SK-N-SH (cell line): ENCODE measurements at places on chromosomes 16 and 17. TPM values are rescaled to one million over a fixed set of nuclear protein-coding genes. Genes with fewer than 3 reads are reported as not detected.
A peak's percentile ranks its signal among the peaks of the same experiment; 100 is the strongest.

- H3K4me1 ChIP-seq = peaks cover 21% of the 10 kb centered on the region; the same call in 1 of the 2 replicates
- peaks cover 11% of the 10 kb centered on the region; the same call in 1 of the 2 replicates for H3K36me3 ChIP-seq
- no peak overlapping the region for H3K4me3 ChIP-seq
- no peaks in the 10 kb centered on the region for H3K27me3 ChIP-seq
Measured at GRCh38 chr16:585351-585750, 4.5 kb upstream of the RAB40C start.

- no peak overlapping the region for H3K27ac ChIP-seq
- no peaks in the 10 kb centered on the region for H3K36me3 ChIP-seq
- H3K27me3 ChIP-seq = no peaks in the 10 kb centered on the region
Measured at GRCh38 chr17:32917081-32917480, 10.9 kb upstream of the TMEM98 start.

- no peaks in the 10 kb centered on the region for H3K27me3 ChIP-seq
- H3K4me3 ChIP-seq = no peak overlapping the region
- H3K27ac ChIP-seq = no peak overlapping the region
- no peak for DNase-seq
- H3K4me1 ChIP-seq = no peaks in the 10 kb centered on the region
Measured at GRCh38 chr16:9523994-9524393, 432.6 kb downstream of the HAPSTR1 start.

The AFMID gene
- polyA plus RNA-seq = 44.4 and 59.0 TPM in 2 replicates

- H3K36me3 ChIP-seq = no peaks in the 10 kb centered on the region
- no peak overlapping the region for H3K4me3 ChIP-seq
- no peak for DNase-seq
- H3K4me1 ChIP-seq = peaks cover 31% of the 10 kb centered on the region
Measured at GRCh38 chr17:61128661-61129115, 271.0 kb upstream of the TBX2 start.

DNA sequence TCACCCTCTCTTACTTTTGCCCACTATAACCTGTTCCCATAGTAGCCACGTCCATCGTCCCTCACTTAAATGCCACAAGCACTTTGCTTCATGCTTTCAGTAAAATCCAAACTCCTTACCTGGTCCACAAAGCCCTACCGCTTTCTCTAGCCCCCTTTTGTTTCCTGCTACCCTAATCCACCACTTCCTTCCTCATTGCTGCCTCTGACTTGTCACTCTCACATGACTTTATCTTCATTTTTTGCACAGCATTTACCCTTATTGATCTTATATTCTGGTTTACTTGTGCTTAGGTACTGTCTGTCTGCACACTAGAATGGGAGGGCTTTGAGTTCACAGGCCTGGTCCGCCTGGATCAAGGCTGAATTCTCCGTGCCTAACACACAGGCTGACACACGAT, 340.0 kb downstream of the XYLT1 start:
- no peaks in the 10 kb centered on the region for H3K27me3 ChIP-seq
- no peaks in the 10 kb centered on the region for H3K4me1 ChIP-seq
- H3K4me3 ChIP-seq = no peak overlapping the region
- DNase-seq = no peak
- H3K27ac ChIP-seq = no peak overlapping the region

DNA sequence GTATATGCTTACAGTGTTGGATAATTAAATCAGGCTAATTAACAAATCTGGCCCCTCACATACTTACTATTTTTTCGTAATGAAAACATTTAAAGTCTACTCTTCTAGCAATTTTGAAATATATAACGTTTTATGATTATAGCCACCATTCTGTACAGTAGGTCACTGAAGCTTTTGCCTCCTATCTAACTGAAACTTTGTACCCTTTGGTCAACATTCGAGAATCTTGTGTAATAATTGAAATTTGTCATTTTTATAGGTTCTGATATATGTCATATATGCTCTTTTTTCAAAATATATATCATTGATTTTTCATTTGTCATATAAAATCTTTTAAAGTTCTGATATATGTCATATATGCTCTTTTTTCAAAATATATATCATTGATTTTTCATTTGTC, 12.7 kb downstream of the PHKB start:
- H3K36me3 ChIP-seq = no peaks in the 10 kb centered on the region
- DNase-seq = no peak
- H3K27me3 ChIP-seq = no peaks in the 10 kb centered on the region
- no peak overlapping the region for H3K4me3 ChIP-seq
- no peak overlapping the region for H3K27ac ChIP-seq

The MYH8 gene
- under 0.01 TPM in 1 of 2 replicates, not detected in the other for polyA plus RNA-seq

- DNase-seq = no peak
- no peak overlapping the region for H3K4me3 ChIP-seq
- H3K27ac ChIP-seq = no peak overlapping the region
- H3K4me1 ChIP-seq = peaks cover 17% of the 10 kb centered on the region; the same call in 1 of the 2 replicates
- H3K36me3 ChIP-seq = peaks cover 15% of the 10 kb centered on the region
- no peaks in the 10 kb centered on the region for H3K27me3 ChIP-seq
Measured at GRCh38 chr17:57311281-57312216, 55.2 kb downstream of the MSI2 start.

DNA sequence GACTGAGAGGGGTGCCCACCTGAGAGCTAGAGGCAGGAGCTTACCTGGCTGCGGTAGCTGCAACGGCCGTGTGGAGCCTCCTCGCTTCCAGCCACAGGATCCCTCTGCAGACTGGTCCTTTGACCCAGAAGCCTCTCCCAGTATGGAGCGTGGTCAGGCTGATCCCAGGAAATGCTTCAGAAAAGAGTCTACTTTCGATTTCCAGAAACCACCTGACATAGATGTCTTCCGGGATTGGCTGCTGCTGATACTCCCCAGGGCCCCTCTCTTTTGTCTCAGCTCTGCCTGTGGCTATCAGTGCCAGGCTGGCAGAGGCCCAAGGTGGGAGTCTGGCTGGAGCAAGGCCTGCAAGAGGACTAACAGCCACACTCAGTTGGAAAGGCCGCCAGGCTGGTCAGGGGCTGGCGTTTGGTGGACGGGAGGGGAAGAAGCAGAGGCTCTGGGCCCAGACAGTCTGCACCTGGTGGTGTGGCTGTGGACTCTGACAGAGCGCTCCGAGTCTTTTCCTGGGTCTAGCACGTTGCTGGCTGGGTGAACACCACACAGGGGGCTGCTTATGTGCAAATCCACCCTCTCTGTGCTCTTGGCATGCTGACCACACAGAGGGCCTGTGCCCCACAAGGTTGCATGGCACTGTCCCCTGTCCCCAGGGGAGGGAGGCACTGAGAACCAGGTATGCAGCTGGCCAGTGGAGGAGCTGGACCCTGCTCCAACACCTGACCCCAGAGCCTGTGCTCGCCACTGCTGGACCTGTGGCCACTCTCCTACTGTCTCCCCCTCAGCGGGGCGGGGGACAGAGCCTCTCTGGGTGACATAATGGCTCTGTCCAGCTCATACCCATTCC, at the start of gene LGALS3BP:
TSS of gene LGALS3BP (minus strand) at position 144 of the 844 bp plus-strand sequence. CDS start 2,732 bp downstream, outside the sequence.
- peak; percentile 97 for DNase-seq
- peak within 1 kb of the TSS; percentile 98 for H3K27ac ChIP-seq
- no peaks in the 10 kb centered on the region for H3K27me3 ChIP-seq
- H3K4me3 ChIP-seq = peak within 1 kb of the TSS; percentile 44

The BICDL2 gene
- polyA plus RNA-seq = not detected in 2 replicates

DNA sequence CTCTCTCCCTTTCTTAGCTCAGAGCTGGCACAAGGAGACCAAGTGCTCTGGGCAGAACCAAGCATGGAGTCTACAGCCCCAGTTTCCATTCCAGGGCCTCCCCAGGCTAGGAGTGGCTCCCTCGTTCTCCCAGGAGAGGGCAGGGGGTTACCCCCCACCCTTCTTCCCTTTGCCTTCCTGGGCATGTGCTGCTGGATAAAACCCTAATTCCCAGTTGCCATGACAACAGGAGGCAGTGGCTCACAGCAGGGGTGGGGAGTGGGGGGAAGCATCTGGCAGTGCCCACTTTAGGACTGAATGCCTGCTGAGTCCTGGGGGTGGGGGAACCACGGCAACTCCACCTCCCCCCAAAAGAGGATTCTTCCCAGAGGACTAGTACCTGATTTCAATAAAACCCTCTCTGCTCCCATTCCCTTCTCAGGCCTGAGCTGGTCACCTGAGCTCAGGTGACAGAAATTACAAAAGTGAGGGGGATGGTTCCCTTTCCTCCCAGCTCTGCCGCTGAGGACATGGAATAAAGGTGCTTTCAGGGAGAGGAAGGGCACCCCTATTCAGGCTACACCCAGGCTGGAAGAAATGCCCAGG, 1.8 kb downstream of the MPP2 start:
- H3K27ac ChIP-seq = peak overlapping the region; percentile 91
- DNase-seq = peak; percentile 68
- H3K4me3 ChIP-seq = peak overlapping the region; percentile 66
- H3K27me3 ChIP-seq = no peaks in the 10 kb centered on the region; the same call in 1 of the 2 replicates
- H3K36me3 ChIP-seq = no peaks in the 10 kb centered on the region
- H3K4me1 ChIP-seq = peaks cover 16% of the 10 kb centered on the region

DNA sequence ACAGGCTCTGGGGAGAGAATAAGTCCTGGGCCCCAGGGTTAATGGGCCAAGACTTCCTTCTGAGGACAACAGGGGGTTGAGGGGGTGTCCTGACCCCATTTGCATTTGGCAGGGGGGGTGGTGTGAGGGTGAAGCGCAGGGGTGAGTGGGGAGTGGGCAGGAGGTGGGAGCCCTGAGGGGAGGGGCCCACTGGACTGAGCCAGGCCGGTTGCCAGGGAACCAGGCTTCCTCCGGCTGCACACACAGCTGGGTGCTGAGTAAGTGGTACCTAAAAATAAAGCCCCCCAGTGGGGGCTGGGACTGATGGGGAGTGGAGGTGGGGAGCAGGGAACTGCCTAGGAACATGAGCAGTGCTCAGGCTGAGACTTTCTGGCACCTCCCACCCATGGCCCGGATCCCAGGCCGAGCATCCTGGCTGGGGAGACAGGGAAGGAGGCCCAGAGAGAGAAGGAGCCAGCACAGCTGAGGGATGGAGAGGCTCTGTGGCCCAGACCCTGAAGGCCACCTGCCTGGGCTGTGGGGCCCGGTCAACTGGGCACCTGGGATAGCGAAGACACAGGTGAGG, 7.5 kb upstream of the RASD1 start:
- no peaks in the 10 kb centered on the region for H3K36me3 ChIP-seq
- DNase-seq = no peak
- H3K27me3 ChIP-seq = no peaks in the 10 kb centered on the region
- no peaks in the 10 kb centered on the region for H3K4me1 ChIP-seq

DNA sequence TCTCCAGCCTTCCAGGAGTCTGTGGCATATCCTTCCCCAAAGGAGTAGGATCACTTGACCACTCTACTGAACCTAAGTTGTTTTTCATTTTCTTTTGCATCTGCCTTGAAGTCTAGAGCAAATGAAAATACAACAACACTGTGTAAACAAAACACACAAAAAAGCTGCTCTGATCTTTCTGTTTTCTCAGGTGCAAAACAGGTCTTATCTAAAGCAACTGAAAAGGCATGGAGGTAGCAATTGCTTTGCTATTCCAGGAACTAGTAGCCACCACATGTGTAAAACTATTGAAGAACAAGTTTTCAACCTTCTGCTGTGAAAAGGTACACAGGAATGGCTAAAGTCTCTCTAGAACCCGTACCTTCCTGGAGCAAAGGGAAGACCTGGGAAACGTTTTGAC, 127.1 kb downstream of the PITPNC1 start:
- H3K36me3 ChIP-seq = no peaks in the 10 kb centered on the region
- H3K27me3 ChIP-seq = no peaks in the 10 kb centered on the region
- H3K27ac ChIP-seq = no peak overlapping the region
- no peaks in the 10 kb centered on the region; the same call in 1 of the 2 replicates for H3K4me1 ChIP-seq
- DNase-seq = no peak
- no peak overlapping the region for H3K4me3 ChIP-seq

DNA sequence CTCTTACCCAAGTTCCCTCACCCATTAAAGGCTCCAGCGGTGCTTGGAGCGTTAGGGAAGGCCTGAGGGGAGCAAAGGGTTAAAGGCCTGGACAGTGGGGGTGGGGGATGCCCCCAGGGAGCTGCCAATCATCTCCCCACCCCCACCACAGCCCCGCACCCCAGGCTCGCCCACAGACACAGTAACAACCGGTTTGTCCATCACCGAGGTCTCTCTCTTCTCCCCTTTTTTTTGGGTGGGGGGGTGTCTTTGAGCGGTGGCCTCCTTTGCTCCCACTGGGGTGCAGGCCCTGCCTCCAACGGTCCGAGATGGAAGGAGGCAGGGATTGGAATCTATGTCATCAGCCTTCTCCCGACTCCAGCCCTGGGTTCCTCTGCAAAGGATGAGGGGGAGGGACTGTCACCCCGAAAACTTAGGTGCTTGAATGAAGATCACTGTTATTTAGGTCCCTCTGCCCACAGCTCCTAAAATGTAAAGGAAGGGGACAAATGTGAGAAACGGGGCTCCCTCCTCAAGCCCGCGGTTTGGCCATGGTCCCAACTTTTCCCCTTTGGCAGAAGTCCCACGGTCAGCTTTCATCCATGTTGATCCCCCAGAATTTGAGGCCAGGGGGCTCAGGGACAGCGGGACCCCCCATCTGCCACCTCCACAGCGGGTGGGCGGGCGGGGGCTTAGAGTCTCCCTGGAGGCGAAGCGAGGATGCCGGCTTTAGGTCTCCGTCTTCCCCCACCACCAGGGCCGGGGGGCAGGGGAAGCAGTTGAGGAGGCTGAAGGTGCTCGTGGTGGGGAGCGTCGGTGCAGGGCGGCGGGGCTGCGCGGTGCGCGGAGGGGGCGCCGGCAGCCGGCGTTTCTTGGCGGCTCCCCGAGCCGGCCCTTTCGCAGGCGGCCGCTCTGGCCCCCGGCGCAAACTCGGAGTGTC, 1.7 kb downstream of the EPOP start:
- no peaks in the 10 kb centered on the region for H3K27me3 ChIP-seq
- no peaks in the 10 kb centered on the region for H3K4me1 ChIP-seq
- no peaks in the 10 kb centered on the region for H3K36me3 ChIP-seq
- DNase-seq = no peak
- H3K27ac ChIP-seq = no peak overlapping the region
- peak overlapping the region; percentile 71 for H3K4me3 ChIP-seq

The ATAD5 gene
- polyA plus RNA-seq = 0.66 and 0.75 TPM in 2 replicates

The SCGB1C2 gene
- not detected in 2 replicates for polyA plus RNA-seq

DNA sequence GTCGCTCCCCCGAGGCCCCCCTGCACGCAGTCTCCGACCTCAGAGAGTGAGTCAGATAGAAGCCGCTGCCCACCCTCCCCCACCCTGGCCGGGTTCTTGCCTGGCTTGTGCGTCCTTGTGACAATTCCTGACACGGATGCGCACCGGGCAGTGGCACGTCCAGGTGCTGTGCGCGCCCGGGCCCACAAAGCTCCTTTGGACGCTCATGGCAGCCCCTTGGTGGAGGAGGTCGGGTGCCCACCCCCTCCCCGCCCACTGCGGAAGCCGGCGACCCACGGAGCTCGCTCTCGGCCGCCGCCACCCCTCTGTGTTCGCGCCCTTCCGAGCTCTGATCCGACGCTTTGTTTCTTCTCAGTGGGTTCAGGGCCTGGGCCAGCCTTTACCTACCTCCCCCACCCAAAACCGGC, 662 bp upstream of the TUBB3 start:
- H3K27me3 ChIP-seq = no peaks in the 10 kb centered on the region
- H3K27ac ChIP-seq = peak overlapping the region; percentile 97
- H3K4me1 ChIP-seq = peaks cover 47% of the 10 kb centered on the region; the same call in 1 of the 2 replicates
- peaks cover 2% of the 10 kb centered on the region for H3K36me3 ChIP-seq
- H3K4me3 ChIP-seq = peak overlapping the region; percentile 83

DNA sequence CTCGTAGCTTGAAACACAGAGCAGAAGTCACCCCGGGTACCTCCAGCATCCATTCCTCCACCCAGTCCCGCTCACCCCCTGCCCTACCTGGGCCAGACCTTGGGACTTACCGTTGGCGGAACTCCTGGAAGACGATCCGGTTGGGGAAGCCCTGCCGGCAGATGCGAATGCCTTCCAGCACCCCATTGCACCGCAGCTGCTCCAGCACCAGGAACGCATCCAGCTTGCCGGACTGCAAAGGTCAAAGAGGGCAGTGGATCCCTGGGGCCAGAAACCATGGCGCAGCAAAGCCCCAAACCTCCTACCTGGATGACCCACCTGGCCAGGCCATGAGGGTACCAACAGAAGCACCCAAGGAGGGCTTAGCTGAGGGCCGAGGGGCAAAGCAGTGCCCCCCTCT, 97.9 kb downstream of the NDE1 start:
- no peak overlapping the region for H3K4me3 ChIP-seq
- H3K27ac ChIP-seq = no peak overlapping the region
- no peaks in the 10 kb centered on the region for H3K27me3 ChIP-seq
- H3K4me1 ChIP-seq = no peaks in the 10 kb centered on the region
- H3K36me3 ChIP-seq = no peaks in the 10 kb centered on the region
